ENCODE measurements at places on chromosomes 5 and 9.

- DNase-seq = no peak
Measured at GRCh38 chr5:22780756-22781155, 72.4 kb downstream of the CDH12 start.

DNA sequence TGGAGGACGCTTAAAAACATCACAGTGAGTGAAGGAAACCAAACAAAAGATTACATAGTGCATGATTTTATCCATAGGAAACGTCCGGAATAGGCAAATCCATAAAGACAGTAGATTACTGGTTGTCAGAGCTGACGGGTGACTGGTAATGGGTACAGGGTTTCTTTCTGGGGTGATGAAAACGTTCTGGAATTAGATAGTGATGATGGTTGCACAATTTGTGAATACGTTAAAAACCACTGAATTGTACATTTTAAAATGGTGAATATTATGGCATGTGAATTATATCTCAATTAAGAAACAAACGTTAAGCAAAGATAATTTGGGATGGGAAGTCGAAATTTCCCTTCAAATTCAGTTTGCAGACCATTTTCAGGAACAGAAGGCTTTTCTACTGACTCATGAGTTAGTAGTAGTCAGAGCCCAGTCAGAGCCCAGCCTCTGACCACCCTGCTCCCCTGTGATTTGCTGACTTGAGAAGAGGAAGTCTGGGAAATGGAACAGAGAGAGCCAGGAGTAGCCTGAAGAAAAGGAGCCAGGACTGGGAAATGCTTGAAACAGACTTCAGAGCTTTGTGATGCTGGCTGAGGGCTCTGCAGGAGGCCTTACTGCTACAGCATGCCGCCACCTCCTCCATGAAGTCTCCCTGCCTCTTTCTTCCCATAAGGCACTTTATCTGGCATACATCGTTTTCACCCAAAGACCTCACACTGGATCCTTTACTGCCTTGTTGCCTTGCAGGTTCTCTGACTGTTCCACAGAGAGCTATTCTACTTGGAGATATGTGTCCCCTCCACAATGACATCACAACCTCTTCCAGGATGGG is 46.4 kb upstream of the CTNNA1 start:
- no peak for DNase-seq

DNA sequence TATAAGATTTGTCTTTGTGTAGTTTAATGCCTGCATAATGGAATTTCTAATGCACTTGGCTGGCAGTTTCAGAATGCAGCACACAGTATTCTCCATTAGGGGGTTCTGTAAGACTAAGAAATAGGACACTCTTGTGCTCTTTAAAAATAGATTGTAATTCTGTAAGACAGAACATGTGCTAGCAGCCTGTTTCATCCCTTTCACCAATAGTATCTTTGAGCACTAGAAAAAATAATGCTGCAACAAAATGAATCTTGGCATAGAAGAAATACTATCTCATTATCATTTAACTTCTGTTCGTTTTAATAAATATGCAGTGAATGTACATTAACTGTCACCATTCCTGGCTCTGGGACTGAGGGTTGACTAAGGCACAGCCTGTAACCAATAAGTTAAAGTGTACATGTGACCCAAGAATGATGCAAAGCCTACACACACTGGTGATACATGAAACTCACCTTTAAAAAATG is 23.8 kb upstream of the ZNF622 start:
- DNase-seq = no peak

DNA sequence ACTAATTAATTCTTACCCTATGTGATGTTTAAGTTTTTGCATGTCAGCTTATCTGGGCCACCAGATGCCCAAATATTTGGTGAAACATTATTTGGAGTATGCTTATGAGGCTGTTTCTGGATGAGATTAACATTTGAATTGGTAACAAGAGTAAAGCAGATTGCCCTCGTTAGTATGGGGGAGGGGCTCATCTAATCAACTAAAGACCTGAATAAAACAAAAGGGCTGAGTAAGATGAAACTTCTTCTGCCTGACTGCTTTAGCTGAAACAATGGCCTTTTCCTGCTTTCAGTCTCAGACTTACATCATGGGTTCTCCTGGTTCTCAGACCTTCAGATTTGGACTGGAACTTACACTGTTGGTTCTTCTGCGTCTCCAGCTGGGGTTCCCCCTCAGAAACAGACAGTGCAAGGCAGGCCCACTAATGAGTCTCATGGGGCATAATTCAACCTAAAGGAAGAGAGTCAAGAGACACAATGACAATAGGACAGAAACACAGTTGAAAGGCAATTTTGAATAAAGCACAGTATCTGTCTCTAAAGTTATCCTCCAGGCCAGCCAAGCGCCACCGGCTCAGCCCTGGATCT is 288.4 kb downstream of the CAAP1 start:
- DNase-seq = no peak

- no peak for DNase-seq
Measured at GRCh38 chr5:112534611-112535255, 115.7 kb upstream of the EPB41L4A start.

- DNase-seq = no peak
Measured at GRCh38 chr5:127313847-127314473, 23.4 kb downstream of the MEGF10 start.

DNA sequence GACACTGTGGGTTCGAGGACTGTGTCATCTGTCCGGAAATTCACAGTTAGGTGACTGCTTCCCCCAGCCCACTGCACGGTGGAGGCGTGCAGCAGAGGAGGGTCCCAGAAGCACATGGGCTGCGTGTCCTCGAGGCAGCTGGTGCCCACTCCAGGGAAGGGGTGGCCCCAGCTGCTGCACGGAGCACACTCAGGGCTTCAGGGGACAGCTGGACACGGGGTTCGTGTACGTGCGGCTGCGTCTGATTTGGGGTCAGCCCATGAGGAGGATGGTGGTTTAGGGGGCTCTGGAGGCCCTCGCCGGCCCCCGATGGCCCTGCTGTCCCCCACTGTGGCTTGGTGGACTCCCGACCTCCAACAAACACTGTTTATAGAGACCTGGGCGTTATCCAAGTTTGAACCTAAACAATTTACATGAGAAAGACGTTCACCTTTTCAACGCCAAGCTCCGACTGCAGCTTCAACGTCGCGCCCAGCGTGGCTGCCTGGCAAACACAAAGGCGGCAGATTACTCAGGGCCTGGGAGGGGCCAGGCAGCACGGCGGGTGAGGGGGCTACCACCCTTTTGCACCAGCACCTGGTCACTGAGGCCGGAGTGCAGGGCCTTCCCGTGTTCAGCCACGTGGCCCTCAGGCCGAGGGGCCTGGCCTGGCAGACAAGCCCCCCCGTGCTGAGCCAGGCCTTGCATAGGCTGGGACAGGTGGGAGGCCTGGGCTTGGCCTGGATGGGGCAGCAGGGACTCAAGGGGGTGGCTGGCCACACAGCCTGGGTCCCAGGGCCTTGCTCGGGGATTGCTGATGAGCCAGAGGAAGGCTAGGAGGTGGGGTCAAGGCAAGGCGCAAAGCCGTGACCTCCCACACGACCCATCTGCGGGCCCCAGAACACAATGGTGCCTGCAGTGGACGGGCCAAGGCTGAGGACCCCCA is 55.2 kb downstream of the EXD3 start:
- no peak for DNase-seq

GRCh38 chr9:76896035-76896434 is 9.9 kb downstream of the PRUNE2 start:
- DNase-seq = no peak

GRCh38 chr5:41636605-41637004 is 126.2 kb upstream of the PLCXD3 start:
- DNase-seq = no peak
